Uterus (tissue), 4 donors: ENCODE measurements at places on chromosomes 13 and 19.
A peak's percentile ranks its signal among the peaks of the same experiment; 100 is the strongest.

DNA sequence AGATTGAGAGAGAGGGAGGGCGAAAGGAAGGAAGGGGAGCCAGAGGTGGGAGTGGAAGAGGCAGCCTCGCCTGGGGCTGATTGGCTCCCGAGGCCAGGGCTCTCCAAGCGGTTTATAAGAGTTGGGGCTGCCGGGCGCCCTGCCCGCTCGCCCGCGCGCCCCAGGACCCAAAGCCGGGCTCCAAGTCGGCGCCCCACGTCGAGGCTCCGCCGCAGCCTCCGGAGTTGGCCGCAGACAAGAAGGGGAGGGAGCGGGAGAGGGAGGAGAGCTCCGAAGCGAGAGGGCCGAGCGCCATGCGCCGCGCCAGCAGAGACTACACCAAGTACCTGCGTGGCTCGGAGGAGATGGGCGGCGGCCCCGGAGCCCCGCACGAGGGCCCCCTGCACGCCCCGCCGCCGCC lies at the start of gene TNFSF11:
Gene TNFSF11, plus strand, starts transcription at position 142 of the 400 bp plus-strand sequence. Its CDS starts 152 bp downstream, at position 294.
- no peak for DNase-seq

DNA sequence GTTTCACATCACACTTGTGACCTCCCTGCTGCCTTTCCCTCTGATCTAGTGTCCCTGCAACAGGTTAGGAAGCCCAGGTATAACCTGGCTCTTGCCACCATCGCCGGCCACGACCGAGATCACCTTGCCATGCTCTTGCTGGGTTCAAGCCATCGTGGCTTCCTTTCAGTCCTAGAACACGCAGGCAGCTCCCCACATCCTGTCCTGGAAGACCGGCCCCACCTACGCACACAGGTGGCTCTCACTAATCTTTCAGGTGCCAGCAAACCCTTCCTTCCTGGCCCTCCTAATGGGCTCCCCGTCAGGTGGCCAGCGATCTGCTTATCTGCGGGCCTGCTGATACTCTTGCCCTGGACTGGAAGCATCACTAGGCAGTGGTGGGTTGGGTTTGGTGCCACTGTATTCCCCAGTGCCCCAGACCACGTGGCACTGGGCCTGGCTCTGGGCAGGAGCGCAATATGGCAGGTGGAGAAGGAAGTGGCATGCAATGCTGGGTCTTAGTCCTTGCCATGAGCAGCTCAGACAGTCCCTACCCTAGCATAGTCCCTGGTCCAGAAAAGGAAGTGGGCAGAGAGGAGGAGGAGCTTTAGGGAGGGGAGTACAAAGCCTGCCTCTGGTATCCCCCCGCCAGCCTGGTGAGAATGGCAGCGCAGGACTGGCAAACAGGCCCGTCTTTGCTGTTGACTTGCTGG lies 11.8 kb downstream of the PPP1R37 start:
- DNase-seq, result no peak

GRCh38 chr13:43764349-43764748 lies 22.4 kb downstream of the ENOX1 start:
- no peak for DNase-seq

GRCh38 chr13:85632526-85633195 lies 166.6 kb downstream of the SLITRK6 start:
- no peak for DNase-seq

- DNase-seq, result no peak
These were observed 652.6 kb downstream of the DACH1 start for GRCh38 chr13:71214357-71214756.

GRCh38 chr13:28704919-28705318 lies 13.9 kb downstream of the SLC46A3 start:
- no peak for DNase-seq

DNA sequence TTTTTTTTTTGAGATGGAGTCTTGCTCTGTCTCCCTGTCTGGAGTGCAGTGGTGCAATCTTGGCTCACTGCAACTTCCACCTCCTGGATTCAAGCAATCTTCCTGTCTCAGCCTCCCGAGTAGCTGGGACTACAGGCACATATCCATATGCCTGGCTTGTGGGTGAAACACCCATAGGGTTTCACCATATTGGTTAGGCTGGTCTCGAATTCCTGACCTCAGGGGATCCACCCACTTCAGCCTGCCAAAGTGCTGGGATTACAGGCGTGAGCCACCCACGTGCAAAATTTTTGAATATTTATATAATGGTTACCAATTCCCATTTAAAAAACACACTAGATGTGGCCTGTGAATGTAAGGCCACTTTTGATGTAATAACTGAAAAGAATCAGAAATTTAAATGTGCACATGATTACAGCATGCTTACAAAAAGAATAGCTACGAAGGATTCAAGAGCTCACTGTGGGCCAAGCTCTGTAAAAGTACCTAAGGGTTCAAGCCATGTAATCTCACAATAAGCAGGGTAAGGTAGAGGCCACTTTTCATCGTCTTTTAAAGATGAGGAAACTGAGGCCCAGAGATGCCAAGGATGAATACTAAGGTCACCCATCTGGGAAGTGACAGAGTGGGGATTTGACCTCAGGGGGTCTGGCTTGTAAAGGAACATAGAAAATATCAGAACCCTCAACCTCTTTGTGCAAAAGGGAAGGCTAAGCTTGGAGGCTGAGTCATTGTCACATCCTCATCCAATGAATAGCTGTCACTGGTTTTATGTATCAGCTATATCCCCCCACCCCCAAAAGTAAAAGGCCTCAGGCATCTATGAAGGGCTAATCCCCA lies 17.8 kb downstream of the TNFSF14 start:
- no peak for DNase-seq

DNA sequence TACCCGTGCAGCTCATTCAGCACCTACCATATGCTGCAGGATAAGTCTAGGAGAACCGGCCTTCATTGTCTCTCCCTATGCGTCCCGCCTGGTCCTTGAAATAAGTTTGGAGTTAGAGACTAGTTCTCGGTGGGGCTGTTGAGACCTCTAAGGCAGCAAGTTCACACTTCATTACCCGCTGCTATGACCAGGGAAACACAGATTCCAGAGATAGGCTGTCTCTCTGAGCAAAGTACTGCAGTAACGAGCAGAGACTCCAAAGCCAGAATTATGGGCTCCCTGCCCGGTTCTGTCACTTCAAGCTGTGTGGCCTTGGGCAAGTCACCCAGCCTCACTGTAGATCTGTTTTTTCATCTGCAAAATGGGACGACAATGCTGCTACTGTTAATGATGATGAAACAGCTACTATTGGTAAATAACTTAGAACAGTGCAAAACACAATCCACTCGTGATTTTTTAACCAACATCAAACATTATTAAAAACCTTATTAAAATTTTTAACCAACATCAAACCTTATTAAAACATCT lies 184.1 kb downstream of the USP12 start:
- no peak for DNase-seq

DNA sequence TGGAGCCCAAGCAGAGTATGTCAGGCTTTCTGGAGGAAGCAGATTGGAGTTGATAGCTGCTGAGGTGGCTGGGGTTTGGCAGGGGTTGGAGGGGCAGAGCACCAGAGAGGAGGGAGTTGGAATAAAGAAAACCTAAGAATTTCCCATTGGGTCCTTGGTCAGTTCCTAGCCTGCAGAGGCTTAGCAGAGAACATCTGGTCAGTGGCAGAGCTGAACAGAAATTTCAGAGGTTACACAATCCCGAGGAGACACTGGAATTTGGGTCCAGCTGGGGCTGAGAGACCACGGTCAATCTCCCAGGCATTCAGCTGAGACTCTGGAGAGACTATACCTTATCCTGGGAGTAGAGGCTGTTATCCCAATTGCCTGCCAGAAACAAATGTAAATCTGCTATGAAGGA lies 84.4 kb downstream of the DPY19L3 start:
- no peak for DNase-seq

GRCh38 chr13:60433505-60433904 lies 36.5 kb downstream of the TDRD3 start:
- no peak for DNase-seq

GRCh38 chr19:5376928-5377327 lies 36.3 kb upstream of the PTPRS start:
- no peak for DNase-seq

- DNase-seq, result no peak
These were observed 127.2 kb downstream of the SOX1 start for GRCh38 chr13:112194167-112194530.

GRCh38 chr13:79079351-79079839 lies 326.7 kb downstream of the RBM26 start:
- no peak for DNase-seq

- DNase-seq, result no peak
These were observed 33.8 kb downstream of the ATP4B start for GRCh38 chr13:113624235-113624587.

DNA sequence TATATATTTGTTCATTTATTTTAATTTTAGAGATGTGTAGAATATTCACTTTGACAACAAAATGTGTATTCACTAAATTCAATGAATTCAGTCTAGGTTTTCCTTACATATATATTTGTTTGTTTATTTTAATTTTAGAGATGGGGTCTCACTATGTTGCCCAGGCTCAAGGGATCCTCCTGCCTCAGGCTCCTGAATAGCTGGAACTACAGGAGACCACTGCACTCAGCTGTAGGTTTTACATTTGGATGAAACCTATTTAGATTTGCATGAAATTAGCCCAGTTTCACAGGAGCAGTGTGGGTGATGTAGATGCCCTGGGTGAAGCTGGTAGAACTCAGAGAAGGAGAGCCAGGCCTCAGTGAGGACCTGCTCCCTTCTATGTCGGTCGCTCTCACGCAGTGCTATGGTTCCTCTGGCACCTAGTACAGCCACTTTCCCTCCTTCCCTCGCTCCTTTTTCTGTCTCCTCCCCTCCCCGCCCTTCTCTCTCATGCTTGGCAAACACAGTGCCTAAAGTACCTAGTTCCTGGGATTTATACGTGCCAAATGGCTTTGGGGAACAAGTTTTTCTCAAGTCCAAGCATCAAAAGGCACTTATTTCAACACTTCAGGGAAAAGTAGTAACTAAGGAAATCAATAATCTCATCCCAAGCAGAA lies 14.7 kb upstream of the HMGB1 start:
- DNase-seq, result no peak

DNA sequence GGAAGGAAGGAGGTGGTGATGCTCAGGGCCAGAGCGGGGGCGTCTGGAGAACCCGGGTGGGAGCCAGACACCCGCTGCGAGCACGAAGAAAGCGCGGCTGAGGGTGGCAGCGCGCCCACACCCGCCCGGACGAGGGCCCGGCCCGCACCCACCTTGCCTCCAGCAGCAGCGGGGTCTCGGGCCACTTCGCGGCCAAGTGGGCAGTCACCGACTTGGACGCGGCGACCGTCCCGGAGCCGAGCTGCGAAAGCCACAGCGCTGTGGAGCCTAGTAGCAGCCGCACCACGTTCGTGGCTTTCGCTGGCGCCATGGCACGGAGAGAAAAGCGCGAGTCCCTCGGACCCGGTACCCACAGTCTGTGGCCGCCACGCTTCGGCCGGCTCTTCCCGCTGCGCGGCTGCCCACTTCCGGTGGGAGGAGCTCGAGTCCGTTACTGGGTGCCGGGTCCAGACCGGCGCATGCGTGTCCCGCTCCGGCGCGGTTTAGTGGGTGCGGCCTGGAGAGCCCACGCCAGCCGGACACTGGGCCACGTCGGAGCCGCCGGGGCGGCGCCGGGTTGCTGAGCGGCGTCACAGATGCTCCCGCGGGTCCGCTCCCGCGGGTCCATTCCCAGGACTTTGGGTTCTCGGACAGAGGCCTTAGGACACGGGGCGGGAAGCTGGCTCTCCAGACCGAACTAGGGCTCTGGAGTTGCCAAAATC lies at the start of gene UGGT2:
Gene UGGT2, minus strand, starts transcription at position 399 of the 701 bp plus-strand sequence. Its CDS starts 89 bp downstream, at position 310.
- DNase-seq, result peak; percentile 93

DNA sequence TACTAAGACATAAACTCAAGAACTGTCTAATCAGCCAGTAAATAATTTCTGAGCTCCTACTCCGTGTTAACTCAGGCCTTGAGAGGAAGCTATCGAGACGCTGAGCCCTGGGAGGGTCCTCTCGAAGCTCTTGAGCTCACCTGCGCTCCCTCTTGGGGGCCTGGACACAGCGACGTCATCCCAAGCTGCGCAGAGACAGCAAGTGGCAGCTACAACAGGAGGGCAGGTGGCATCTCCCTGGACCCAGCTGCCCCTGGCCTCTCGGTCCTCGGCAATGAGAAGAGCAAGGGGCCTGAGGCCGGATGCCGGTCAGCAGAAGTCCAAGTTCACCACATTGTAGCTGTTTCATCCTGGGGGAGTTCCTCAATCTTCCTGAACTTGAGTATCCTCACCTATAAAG lies 30.5 kb upstream of the TUBGCP3 start:
- no peak for DNase-seq

DNA sequence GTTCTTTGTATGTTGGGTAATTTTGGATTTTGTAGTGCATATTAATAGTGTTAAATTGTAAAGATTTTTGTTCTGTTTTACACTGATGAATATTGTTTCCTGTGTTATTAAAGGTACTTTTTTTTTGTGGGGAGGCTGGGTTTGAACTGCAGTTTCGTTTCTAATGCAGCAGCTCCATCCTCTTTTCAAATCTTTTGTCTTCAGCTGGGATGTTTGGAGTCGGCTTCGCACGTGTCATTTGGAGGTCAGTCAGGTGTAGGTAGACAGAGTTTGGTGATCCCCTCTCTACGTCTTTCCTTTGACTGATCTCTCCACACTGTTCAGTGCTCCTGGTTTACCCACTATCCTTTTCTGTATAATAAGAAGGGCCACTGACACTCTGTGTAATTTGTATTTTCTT lies 30.3 kb downstream of the TDRD3 start:
- DNase-seq, result no peak

DNA sequence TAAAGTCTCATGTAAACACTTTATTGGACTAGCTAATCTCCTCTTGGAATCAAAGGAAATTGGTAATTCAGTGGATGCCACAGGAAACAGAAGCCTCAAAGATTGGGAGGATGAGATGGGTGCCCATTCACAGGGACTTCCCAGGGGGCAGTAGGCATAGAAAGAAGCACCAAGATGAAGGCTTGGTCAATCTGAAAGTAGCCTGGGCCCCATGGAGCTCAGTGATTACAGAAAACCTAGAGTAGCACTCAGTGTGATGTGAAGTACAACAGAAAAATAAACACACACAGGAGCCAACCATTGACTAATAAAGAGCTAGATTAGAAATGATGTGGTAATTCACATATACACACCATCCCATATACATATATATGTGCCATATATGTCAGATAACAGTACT lies 560.6 kb downstream of the TBC1D4 start:
- DNase-seq, result no peak

- DNase-seq, result no peak
These were observed 5.5 kb upstream of the CYP4F3 start for GRCh38 chr19:15635016-15635805.

DNA sequence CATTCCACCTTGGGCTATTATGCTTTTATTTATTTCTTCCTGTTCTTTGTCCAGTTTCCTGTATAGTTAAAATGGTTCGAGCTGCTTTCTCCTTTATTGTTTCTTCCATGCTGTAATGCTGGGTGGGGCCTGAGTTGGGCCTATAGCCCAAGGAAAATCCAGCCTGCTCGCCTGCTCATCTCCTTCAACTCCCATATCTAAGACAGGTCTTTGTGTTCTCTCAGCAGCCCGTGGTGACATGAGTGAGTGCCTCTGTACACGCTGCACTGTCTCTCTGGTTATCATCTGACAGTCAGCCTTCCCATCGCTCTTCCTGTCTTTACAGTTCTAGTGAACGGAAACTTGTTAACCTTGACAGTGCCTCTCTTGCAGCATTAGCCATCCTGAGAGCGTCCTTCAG lies 221.9 kb upstream of the SLC10A2 start:
- DNase-seq, result no peak
